ENCODE measurements at places on chromosomes 7 and 10. TPM values are rescaled to one million over a fixed set of nuclear protein-coding genes. Genes with fewer than 3 reads are reported as not detected.

The CHRM2 gene
- total RNA-seq, result under 0.01 TPM

The HHEX gene
- total RNA-seq, result 0.54 TPM

The MSMB gene
- not detected for total RNA-seq

The GCK gene
- not detected for total RNA-seq

The DHTKD1 gene
- 42.5 TPM for total RNA-seq

The NAT16 gene
- not detected for total RNA-seq

The GIMAP4 gene
- total RNA-seq, result not detected

The NRG3 gene
- total RNA-seq, result not detected

The ACADSB gene
- total RNA-seq, result 6.5 TPM

The NODAL gene
- total RNA-seq, result not detected

The FRMD4A gene
- 21.1 TPM for total RNA-seq

The SDK1 gene
- total RNA-seq, result not detected

The VSTM2A gene
- not detected for total RNA-seq

The EBLN1 gene
- not detected for total RNA-seq

The ZNF239 gene
- 14.3 TPM for total RNA-seq

The HGF gene
- total RNA-seq, result not detected

The WEE2 gene
- total RNA-seq, result not detected

All from G401 (cell line).